ENCODE measurements at places on chromosomes 7 and 10.
A peak's percentile ranks its signal among the peaks of the same experiment; 100 is the strongest.

- no peak for DNase-seq
Observed at GRCh38 chr7:9785211-9785610, 1188.5 kb upstream of the PHF14 start.

- DNase-seq, result no peak
Observed at GRCh38 chr7:98956469-98956868, 78.1 kb downstream of the TRRAP start.

GRCh38 chr7:25272265-25272664, 44.0 kb upstream of the NPVF start:
- DNase-seq, result no peak

- no peak for DNase-seq
Observed at GRCh38 chr7:46000513-46000912, 79.4 kb upstream of the IGFBP3 start.

- no peak for DNase-seq
Observed at GRCh38 chr10:30387646-30388243, 38.7 kb upstream of the MTPAP start.

- no peak for DNase-seq
Observed at GRCh38 chr7:21944616-21945453, 864 bp downstream of the CDCA7L start.

DNA sequence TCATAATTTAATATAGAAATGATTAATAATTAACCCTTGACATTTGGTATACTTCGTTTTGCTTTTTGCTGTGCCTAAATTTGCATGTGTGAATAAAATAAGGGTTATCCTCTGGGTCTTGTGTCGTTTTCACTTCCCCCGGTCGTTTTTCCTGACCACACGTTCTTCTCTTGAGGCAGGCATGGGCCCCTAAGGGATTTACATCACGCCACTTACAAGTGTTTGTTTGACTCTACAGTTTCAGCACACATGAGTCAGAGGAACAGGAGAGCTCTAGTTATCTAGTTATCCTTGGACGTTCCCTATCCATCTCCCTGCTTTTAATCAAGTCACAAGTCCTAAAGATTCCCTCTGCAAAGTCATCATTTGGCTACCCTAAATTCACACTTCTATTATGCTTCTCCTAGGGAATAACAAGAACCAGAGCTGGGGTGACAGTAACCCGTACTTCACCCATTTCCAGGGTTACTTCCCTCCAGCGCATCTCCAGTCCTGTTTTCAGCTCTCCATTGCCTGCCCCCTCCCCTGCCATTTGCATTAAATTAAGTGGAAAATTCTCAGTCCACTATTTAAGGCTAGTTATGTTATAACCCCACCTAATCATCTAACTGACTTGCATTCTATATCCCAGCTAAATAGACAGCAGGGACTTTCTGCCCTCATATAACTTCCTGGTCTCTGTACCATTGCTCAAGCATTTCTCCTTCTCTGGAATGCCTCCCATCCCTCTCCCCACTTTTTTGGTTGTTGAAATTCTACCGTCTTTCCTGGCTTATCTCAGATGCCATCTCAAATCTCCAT, 206.9 kb downstream of the PTEN start:
- DNase-seq, result no peak

- DNase-seq, result no peak
Observed at GRCh38 chr10:7958442-7958841, 96.0 kb upstream of the GATA3 start.

GRCh38 chr10:51433949-51434475, 265.4 kb downstream of the CSTF2T start:
- no peak for DNase-seq

- DNase-seq, result no peak
Observed at GRCh38 chr10:117545141-117546019, 2.8 kb downstream of the EMX2 start.

DNA sequence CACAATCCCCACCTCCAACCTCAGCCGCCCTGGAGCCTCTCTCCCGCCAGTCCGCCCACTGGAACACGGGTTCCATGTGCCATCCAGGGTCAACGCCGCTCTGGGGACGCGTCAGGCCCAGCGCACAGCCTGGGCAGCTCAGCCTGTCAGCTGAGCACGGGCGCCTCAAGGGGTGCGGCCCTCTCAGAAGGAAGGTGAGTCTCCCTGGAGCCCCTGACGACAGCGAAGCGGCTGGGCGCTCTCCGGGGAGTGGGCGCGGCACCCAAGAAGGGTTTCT, 1.2 kb upstream of the SLC18A3 start:
- DNase-seq, result no peak

DNA sequence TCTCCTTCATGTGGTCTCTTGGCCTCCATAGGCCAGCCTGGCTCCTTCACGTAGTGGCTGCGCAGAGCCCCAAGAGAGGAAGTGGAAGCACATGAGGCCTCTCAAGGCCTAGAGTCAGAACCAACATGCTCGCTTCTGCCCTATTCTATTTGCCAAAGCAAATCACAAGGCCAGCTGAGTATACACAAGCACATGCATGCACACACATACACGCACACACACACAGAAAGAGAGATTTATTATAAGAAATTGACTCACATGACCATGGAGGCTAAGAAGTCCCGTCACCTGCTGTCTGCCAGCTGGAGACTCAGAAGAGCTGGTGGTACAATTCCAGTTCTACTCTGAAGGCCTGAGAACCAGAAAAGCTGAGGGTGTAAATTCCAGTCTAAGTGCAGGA, 64.3 kb upstream of the NRP1 start:
- DNase-seq, result no peak

- DNase-seq, result no peak
Observed at GRCh38 chr7:94300176-94300835, 94.4 kb upstream of the COL1A2 start.

- DNase-seq, result peak; percentile 32
Observed at GRCh38 chr7:618539-619367, 99.1 kb upstream of the PDGFA start.

DNA sequence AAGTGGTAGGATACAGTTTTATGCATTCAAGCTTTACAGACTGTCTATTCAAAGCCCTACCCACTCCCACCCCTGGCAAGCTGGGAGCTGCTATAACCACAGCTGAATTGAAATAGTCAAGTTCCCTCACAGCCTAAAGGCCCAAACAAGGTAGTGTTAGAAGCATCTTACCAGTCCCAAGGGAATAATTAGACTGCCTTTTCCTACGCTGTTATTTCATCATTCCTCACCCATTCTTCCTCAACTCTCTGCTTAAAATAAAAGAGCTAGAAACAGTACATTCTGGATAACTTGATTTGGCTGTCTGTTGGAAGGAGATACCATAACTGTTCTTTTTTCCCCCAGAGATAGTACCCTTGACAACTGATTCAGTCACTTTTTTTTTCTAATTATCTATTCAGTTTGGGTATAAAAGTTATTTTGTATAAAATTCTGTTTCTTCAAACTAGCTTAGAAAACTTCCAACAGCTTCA, 54.0 kb downstream of the RAPGEF5 start:
- DNase-seq, result no peak

DNA sequence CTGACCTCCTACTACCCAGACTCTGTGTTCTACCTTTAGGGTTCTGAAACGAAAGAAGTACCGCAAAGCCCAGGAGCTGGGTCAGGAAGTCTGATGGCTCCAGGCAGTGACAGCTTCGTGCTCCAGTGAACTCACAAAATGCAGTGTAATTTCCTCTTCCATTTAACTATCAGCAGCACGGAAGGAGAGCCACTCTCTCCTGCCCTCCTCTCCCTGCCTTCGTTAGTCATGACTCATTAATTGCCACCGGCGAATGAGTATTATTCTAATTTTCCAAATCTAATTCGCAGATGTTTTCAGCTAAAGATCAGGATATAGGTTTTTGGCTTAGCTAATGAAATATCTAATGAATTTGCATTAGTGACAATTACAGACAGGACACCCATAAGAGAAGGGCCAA, 1262.0 kb downstream of the TYW1 start:
- DNase-seq, result no peak

GRCh38 chr7:101814991-101815825, 2.2 kb upstream of the CUX1 start:
- no peak for DNase-seq

Measured in T-helper 2 cell (primary cell).